ENCODE measurements at places on chromosomes 4 and X.

DNA sequence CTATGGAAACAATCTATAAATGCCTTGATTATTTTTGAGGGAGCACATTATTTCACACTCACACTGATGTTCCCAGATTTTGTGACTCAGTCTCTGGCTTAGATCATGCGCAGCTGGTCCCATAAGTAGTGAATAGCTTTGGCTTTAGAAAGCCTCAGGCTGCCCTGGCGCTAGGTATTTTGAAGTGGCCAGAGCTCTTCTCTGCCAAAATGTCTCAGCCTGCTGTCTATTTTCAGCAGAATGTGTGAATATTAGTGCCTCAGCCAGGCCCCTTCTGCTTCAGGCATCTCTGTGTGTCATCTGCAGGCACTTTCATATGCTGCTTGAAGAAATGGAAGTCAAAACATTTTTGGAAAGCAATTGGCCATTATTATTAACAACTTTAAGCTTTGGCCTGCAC, 931.0 kb upstream of the INTU start:
- no peak for DNase-seq

DNA sequence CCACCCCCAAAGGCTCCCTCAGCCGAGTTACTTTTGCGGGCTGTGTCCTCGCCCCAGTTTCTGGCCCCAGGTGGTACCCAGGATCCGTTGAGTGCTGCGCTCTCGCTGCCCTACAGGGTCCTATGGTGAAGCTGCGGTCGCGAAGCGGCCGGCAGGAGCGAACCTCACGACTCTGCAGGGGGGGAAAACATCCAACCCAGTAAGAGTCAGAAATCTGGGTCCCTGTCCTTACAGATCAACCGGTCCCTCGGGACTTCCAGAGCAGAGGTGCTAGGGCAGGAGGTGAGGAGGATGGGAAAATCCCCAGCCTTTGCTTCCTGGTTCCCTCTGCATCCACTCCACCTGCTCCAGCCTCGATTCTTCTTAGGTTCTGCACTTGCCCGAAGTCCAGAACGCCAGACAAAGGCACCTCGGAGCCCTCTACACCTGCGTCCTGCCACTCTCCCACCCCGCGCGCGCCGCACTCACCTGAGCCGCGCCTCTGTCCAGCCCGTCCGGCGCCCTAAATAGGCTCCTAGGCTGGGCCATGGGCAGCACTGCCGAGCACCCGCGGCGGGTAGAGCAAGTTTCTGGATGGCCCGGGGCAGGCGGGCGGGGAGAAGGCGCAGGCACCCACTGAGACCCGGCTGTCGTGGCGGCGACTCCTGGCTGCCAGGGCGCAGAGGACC, at the start of gene HS3ST1:
TSS of gene HS3ST1 (minus strand) at position 664 of the 668 bp plus-strand sequence. CDS start 28,889 bp downstream, outside the sequence.
- no peak for DNase-seq

DNA sequence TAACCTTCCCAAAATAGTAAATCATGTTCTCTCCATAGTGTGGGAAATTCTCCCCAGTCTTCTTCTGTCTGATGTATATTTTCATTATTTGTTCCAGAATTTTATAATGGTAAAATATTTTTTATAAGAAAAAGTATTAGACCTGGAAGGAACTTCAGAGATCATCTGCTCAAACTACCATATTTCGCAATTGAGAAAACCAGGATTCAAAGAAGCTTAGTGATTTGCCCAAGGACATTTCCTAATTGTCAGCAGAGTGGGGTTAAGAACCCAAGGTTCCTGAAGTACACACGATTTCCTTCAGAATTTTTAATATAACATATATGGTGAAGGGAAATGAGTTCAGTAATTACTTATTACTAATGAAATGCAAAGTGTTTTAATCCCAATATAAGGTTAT, 24.1 kb downstream of the OCIAD1 start:
- DNase-seq, result no peak

- DNase-seq, result no peak
These were observed 385.9 kb upstream of the MAD2L1 start for GRCh38 chr4:120452536-120452935.

- DNase-seq, result no peak
These were observed 76.4 kb downstream of the RAPGEF2 start for GRCh38 chr4:159178979-159179969.

DNA sequence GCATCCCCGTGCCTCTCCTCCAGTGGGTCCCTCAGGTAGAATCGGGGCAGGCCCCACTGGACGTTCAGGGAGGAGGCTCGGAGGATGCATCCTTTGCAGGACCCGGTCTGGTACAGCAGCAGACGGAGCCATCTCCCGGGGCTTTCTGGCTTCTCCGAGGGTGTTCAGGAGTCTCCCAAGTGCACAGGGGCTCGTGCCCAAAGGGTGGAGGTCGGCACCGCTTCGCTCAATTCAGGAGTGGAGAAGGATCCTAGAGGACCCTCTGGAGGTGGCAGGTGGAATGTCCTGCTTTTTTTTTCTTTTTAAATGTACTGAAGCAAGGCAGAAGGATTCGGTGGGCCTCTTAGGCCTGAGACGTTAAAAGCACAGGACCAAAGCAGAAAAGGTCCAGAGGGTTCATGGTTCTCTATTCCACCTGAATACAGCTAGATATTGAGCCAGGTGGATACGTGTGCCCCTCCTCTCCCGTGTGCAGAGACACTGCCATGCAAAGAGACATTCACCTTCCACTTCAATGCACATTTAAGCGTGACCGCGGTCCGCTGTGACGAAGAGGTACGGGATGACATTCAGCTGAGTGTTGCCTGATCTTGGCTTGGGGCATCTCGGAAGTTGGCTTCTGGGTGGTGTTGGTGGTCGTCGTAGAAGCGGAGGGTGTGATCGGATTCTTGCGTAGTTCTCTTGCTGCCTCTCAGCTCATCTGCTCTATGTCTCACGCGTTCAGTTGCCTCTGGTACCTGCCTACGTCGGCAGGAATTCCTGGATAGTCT, 281.2 kb upstream of the AGTR2 start:
- no peak for DNase-seq

- DNase-seq, result peak; percentile 81
These were observed 141.1 kb downstream of the MAML3 start for GRCh38 chr4:140012688-140013486.

GRCh38 chr4:186939766-186940165, 216.1 kb upstream of the FAT1 start:
- no peak for DNase-seq

GRCh38 chr4:41135801-41136200, 78.5 kb downstream of the APBB2 start:
- no peak for DNase-seq

DNA sequence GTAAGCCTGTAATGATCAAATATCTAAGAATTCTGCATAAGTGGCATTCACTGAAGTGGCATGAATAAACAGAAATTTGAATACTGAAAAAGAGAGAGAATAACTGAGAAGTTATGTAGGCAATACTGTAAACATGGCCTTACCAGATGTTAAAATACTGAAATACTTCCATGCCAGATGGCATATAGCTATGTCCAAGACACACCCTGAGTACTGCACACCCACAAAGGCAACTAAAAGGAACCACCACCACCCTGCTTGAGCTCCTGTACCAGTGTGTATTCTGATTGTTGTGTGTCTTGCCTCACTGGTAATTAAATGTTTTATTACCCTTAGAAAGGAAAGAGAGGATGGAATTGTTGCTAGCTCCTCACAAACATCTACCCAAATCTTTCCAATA, 192.1 kb downstream of the ADAMTS3 start:
- DNase-seq, result no peak

DNA sequence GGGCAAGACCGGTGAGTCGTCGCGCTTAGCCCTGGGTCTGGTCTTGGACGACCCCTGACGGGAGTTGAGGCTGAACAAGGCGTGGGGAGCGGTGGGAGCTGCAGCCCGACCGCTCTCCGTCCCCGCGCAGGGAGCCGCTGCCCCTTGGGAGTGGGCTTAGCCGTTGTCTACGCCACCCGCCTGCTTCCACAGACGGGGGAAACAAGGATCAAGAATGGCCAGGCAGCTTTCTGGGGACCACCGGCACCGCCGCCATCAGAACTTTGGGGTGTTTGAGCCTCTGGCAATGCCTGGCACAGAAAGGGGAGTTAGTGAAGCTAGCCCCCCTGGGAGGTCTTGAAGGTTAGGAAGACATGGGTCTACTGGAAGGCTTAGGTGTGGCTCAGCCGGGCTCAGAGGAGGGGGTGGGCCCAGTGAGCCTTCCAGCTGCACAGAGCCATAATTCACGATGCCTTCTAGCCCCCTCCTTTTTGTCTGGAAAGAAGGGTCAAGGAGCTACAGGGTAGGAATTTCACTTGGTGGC, 583 bp downstream of the RASL11B start:
- DNase-seq, result no peak

DNA sequence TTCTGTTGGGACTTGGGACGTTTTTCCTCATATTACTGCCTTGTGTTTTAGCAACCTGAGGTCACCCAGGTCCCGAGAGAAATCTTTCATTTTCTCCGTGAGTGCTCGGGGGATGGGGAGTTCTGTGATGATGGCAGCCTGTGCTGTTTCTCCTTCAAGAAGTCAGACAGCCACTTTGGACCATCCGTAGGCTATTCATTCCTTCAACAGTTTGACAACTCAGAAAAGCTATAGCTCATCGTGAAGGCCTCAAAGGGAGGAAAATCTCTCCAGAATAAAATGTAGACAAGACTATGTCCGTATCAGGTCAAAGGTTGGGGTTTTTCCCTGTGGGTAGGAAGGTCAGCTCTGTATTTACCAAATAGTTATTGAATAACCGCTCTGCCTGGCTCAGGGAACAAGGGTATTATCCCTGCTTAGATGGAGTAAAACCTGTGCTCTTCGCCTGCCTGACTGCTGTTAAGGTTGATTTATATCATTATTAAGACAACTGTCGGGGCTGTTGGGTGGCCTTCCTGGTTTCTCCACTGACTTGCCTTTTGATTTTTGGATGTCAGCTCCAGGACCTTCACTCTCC, 36.6 kb downstream of the FAM114A1 start:
- DNase-seq, result no peak

DNA sequence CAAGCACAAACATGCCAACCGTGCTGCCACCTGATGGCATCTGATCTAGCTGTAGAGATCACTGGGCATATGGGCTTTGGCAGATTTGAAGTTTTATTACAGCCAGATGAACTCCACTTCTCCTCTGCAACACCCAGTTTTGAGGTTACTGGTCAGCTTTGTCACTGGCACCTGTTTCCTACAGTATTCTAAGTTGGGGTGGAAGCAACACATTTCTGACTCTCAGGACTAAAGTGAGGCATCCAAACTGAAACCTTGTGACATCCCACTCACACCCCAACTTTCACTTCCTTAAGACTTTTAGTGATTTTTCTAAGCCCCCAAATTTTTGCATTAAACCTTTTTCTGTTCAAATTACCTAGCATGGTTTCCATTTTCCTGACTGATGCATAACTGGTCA, 115.1 kb upstream of the PCDH18 start:
- DNase-seq, result no peak

GRCh38 chrX:7088968-7089615, 58.4 kb upstream of the STS start:
- no peak for DNase-seq

DNA sequence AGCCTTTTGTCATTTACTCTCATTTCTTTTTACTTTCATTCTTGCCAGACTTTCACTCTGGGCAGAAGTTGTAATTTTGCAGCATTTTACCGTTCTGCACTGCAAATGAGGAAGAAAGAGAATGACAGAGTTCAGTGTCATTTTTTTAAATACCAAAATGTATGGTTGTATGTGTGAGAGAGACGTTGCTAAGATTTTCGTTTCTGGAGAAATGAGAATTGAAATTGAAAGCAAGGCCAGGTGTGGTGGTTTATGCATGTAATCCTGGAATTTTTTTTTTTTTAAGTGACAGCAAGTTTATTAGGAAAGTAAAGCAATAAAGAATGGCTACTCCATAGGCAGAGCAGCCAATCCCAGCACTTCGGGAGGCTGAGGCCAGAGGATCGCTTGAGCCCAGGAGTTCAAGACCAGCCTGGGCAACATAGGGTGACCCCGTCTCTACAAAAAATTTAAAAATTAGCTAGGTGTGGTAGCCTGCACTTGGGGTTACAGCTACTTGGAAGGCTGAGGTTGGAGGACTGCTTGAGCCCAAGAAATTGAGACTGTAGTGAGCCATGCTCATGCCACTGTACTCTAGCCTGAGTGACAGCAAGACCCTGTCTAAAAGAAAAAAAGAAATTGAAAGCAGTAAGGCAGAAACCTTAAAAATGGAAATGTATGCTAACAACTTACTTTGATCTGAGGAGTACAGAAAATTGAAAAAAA, 12.9 kb downstream of the DCK start:
- DNase-seq, result no peak

- DNase-seq, result no peak
These were observed 59.0 kb downstream of the THOC2 start for GRCh38 chrX:123673813-123674212.

- DNase-seq, result no peak
These were observed 127.0 kb downstream of the PDS5A start for GRCh38 chr4:39850727-39851126.

DNA sequence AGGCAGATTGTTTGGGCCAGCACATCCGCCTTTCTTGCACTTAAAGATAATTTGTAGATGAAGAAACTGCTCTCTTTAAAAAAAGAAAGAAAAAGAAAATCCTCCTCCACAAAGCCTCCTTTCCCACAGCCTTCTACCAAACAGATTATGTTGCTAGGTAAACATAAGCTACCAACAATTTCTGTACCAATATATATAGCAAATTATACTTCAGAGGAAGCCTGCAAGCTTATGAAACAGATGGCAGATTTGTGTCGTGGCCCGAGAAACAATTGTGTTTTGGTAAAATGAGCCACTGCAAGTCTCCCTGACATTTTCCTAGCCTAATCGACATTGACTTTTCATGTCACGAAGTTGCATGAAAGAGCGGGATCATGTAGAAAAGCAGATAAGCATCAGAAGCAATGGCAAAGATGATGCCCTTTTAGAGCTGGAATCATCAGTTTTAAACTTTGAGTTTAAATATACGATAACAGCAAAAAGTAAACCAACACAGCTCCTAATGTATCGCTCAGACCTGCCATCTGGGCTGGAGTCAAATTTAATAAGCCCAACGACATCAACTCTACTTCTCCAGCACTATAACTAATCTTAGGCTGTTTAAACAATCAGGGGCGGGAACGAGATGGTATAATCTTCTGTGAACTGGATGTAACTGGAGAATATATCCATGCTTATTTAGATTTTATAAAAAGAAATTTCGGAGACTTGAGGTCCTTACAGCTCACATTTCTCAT, 94.9 kb upstream of the PLAC1 start:
- no peak for DNase-seq

- DNase-seq, result no peak
These were observed 2.9 kb downstream of the TBC1D9 start for GRCh38 chr4:140753329-140753728.

GRCh38 chr4:111641813-111642579, 503.3 kb upstream of the FAM241A start:
- peak; percentile 85 for DNase-seq

GRCh38 chr4:115158296-115158695, 44.9 kb upstream of the NDST4 start:
- no peak for DNase-seq
